ENCODE measurements at places on chromosomes 6 and 20.
A peak's percentile ranks its signal among the peaks of the same experiment; 100 is the strongest.

- no peak for DNase-seq
Measured at GRCh38 chr6:38686270-38687042, 16.5 kb downstream of the GLO1 start.

GRCh38 chr20:63261060-63261794 lies 7.0 kb upstream of the NKAIN4 start:
- no peak for DNase-seq

GRCh38 chr6:168374051-168374502 lies 54.5 kb upstream of the DACT2 start:
- no peak for DNase-seq

- DNase-seq = no peak
Measured at GRCh38 chr20:59028812-59029211, 3.3 kb downstream of the ATP5F1E start.

- peak; percentile 99 for DNase-seq
Measured at GRCh38 chr6:16723826-16724225, 37.4 kb downstream of the ATXN1 start.

GRCh38 chr6:11575408-11576033 lies 38.0 kb downstream of the TMEM170B start:
- DNase-seq = peak; percentile 64

GRCh38 chr20:58312836-58313235 lies 3.3 kb downstream of the RAB22A start:
- no peak for DNase-seq

- no peak for DNase-seq
Measured at GRCh38 chr6:165486183-165487137, 176.6 kb downstream of the PDE10A start.

DNA sequence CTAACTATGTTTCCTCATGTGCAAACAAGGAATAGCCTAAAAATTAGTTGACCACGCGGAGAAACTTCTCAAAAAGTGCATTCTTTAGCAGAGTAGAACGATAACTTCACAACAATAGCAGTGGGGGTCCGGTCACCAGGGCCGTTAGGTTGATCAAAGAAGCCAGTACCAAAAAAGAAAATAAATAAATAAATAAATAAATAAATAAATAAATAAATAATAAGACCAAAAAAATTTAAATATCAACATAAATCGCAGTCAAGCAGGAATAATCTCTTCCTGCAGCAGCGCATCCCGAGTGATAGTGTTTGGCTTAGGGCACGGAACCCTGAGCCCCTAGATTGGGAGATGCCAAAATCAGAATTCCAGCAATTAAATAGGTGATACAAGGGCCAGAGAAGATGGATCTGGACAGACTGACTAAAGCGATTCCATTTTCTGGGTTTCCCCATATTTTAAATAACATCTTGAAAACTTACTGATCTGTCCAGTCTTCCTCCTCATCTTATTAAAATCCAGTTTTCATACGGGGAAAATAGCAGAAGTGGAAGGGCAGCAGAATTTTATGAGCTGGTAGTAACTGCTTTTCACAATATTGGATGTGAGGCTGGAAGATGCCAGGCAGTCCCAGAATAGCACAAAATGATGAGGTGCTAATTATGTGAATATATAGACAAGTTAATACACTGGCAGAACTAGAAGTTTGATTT lies 4.4 kb upstream of the OLIG3 start:
- DNase-seq = no peak

GRCh38 chr6:31513456-31514165 lies 15.2 kb upstream of the MCCD1 start:
- no peak for DNase-seq

DNA sequence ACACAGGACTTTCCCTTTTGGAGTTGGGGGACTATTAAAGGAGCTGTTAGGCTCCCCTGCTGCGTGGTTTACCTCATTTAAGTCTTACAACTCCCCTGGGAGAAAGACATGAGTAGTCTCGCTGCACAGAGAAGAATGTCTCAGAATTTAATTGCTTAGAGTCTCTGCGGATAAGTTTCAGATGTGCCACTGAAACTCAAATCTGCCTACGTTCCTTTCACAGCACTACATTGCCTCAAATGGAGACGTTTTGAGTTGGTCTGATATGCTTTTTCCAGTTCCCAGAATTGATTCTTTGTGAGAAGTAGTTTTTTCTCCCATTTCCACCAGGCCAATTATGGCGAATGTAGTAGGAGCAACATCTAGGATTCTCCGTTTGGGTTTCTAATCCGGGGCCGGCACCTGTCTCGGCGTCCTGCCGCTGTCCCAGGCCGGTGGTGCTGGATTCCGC lies 532 bp upstream of the SLC35F1 start:
- peak; percentile 12 for DNase-seq

DNA sequence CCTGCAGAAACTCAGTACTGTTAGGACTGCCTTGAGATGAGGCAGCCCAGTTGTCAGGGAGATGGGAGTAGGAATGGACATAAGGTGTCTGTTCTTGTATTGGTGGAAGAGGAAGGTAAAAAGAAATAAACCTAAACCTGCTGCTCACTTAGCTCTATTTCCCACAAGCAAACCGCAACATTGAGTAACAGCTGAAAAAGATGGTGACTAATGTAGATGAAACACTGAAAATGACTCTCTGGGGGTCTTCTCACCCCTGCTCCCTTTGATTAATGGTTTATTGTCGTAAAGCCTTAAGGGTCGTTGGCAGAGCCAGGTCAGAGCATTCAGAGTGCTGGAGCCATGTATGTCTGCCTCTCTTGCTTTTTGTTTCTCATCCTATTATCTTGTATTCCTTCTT lies 87.5 kb downstream of the FOXO3 start:
- peak; percentile 62 for DNase-seq

DNA sequence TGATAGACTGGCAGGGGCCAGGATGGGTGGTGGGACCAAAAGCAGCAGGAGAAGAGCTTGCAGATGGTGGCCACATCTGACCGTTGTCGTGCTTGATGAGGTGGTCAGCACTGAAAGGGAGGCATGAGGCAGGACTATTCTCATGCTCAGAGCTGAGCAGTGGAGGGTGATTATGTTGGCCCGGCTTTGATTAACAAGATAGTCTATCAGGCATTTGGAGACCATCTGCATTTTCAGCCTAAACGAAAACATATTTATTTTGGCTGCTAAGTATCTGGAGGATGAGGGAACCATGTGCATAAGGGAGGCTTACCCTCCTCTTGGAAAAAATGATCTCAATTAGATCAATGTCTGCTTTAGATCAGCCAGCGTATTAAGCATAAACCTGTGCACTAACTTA lies 141.6 kb upstream of the KCNK16 start:
- DNase-seq = no peak

DNA sequence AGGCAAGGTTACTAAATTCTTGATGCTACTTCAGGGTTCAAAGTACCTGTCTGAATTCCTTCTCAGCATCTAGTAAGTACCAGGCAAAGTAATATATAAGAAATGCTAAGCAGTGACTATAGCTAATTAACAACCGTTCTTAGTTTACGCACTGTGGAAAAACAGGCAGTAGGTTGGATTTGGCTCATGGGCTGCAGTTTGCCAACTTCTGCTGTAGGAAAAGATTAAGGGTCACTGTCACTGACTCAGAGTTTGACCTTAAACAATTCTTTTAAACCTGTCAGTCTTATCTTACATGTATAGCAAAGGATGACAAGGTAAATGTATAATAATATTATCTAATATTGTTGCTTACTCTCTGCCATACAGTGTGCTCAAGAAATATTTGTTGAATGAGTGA lies 42.3 kb downstream of the CTNNBL1 start:
- DNase-seq = no peak

DNA sequence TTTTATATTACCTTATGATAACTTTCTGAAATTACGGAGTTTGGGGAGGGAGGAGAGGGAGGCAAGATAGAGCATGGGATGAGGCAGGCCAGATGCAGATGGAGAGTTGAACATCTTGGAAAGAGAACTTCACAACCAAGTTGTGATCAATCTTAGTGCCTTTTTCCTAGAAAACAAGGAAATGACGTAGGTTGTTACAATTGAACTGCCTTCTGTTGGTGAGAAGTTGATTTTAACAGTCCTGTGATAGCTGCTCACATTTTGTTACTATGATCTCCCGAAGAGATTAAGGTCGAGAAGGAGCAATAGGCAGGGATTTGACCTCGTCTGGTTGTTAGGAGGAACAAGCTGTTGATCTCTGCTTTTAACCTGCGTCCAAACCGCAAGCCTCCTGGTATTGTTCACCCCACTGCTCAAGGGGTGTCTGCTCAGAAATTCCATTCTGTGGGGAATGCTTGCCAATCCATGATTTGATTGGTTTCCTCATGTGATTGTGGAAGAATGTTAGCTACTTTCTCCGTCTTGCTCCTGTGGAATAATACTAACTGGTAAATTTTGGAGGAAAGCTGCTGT lies 35.1 kb downstream of the TIAM2 start:
- peak; percentile 28 for DNase-seq

DNA sequence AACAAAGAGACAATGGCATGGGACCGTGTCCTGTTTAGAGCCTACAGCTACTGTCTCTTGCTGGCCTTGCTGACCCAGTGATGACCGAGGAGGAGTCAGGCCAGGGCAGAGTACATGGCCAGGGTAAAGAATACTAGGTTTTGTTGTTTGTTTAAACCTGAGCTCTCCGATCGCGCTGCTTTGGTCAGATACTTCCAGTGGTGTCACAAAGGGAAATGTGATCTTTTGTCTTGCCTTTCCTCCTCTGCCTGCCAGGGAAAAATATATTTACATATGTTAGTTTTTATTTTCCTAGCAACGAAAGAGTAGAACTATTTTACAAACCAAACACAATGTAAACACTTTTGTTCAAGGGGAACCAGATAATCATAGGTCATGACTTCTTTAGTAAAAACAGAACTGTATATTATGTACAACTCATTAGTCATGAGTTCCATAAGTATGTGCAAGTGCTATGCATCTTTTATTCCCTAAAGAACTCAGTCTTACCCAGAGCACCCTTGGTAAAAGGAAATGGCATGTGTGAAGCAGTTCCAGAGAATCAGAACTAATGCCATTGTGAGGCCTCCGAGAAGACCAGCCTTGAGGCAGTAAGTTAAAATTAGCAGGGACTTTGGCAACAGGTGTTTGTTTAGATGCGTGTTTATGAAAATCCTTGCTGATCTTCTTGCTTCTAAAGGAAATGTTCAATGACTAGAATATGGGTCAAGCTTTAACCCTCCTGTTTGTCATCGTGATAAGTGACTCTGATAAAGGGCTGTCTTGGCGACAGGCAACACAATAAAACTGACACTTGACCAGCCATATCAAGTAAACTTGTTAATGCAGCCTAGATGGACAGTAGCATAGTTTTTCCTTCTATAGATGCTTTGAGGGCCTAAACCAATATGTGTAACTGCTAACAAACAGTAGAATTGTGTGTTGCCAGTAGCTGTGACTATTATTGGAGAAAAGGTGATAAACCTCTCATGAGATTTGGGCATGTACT lies 204.6 kb downstream of the NKAIN2 start:
- DNase-seq = no peak

- no peak for DNase-seq
Measured at GRCh38 chr6:110900028-110900598, 25.5 kb downstream of the AMD1 start.

GRCh38 chr6:37640786-37641395 lies 56.8 kb downstream of the MDGA1 start:
- DNase-seq = no peak

DNA sequence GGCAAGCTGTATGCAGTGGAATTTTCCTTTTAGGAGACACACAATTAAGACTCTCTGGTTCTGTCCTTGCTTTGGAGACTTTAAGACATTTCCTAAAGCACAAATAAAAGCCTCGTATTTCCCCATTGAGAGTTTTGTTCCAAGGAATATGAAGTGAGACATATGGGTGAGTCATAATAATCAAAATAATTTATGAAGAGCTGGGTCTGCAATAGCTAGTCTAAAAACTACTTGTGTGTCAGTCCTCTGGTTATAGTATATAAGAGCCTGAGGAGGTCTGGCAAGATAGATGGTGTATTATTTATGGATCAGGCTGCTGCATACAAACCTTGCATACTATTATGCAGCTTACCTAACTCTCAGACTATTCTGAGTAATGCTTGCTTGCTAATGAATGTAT lies 142.6 kb downstream of the ADGRG6 start:
- peak; percentile 6 for DNase-seq

DNA sequence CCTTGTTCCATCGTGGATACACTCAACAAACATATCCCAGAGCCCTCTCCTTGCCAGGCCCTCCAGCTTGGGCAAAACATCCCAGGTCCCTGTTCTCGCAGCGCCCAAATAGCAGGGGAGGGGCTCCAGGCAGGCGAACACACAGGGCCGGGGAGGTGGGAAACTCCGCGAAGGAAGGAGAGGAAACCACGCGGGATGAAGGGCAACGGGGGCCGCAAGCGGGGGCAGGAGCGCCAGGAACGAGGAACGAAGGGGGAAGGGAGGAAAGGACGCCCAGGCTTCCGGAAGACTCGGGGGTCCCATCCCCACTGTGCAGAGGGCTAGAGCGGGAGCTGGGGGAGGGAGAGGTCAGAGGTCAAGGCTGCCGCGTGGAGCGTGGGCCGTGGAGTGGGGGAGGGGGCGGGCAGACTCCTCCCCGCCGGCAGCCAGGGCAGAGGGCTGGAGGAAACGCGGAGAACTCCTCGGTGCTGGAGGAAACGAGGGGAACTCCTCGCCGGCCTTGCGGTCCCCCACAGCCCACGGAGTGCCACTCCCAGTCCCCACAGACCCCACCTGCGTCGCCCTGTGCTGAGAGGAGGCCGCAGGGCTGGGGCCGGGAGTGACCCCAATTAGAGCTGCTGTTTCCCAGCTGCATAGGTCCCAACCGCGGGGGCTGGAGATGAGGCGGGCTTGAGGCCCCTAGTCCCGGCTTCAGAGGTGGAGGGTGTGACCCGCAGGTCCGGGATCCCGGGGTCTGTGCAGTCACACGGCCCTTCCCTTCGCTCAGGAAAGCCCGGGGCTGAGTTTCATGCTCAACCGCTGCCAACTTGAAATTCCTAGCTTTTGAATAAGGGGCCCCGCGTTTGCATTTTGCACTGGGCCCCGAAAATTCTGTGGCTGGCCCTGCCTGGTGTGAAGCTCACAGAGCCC lies 1.2 kb upstream of the RBM38 start:
- DNase-seq = no peak

GRCh38 chr6:31450751-31451150 lies 47.2 kb upstream of the MICB start:
- no peak for DNase-seq

- DNase-seq = no peak
Measured at GRCh38 chr20:64057628-64058498, 5.1 kb upstream of the TCEA2 start.

- DNase-seq = peak; percentile 29
Measured at GRCh38 chr6:162177746-162178145, 549.8 kb downstream of the PRKN start.

- no peak for DNase-seq
Measured at GRCh38 chr6:161889324-161889723, 615.5 kb upstream of the AGPAT4 start.

GRCh38 chr6:156848123-156848522 lies 70.9 kb downstream of the ARID1B start:
- no peak for DNase-seq

- DNase-seq = no peak
Measured at GRCh38 chr20:24786646-24787045, 162.4 kb upstream of the CST7 start.

Measured in astrocyte (in vitro differentiated cells and primary cell).